ENCODE measurements at places on chromosomes 12 and 14. TPM values are rescaled to one million over a fixed set of nuclear protein-coding genes. Genes with fewer than 3 reads are reported as not detected.

TPPP2 gene
- total RNA-seq: not detected

TMEM63C gene
- 7.9 TPM for total RNA-seq

PTPRB gene
- total RNA-seq: 0.65 TPM

IFI27 gene
- 1.4 TPM for total RNA-seq

LRRC10 gene
- not detected for total RNA-seq

KRT79 gene
- total RNA-seq: 0.10 TPM

ZNF664 gene
- 52.4 TPM for total RNA-seq

SLC6A15 gene
- 4.0 TPM for total RNA-seq

APAF1 gene
- total RNA-seq: 14.0 TPM

PPP4R4 gene
- 0.48 TPM for total RNA-seq

BICD1 gene
- 12.1 TPM for total RNA-seq

SUPT16H gene
- 89.8 TPM for total RNA-seq

AQP5 gene
- not detected for total RNA-seq

CPNE6 gene
- not detected for total RNA-seq

OR10AD1 gene
- total RNA-seq: not detected

ARHGAP9 gene
- 0.60 TPM for total RNA-seq

KRT1 gene
- not detected for total RNA-seq

TCTN2 gene
- total RNA-seq: 12.1 TPM

TUBA1A gene
- total RNA-seq: 195 TPM

LALBA gene
- not detected for total RNA-seq

ARG2 gene
- 1.5 TPM for total RNA-seq

RNASE2 gene
- not detected for total RNA-seq

CDC42BPB gene
- 96.9 TPM for total RNA-seq

TEAD4 gene
- 47.4 TPM for total RNA-seq

FOXG1 gene
- total RNA-seq: 0.19 TPM

RDH11 gene
- 50.5 TPM for total RNA-seq

TMPRSS12 gene
- not detected for total RNA-seq

CNTN1 gene
- total RNA-seq: 51.1 TPM

CISTR gene
- total RNA-seq: not detected

RIPK3 gene
- not detected for total RNA-seq

NKX2-8 gene
- total RNA-seq: 3.4 TPM

AQP2 gene
- not detected for total RNA-seq

PTPN11 gene
- total RNA-seq: 48.5 TPM

RIMBP2 gene
- 0.06 TPM for total RNA-seq

RNASE7 gene
- not detected for total RNA-seq

PRIMA1 gene
- total RNA-seq: 0.45 TPM

TMEM179 gene
- total RNA-seq: 0.32 TPM

ANG gene
- total RNA-seq: 12.2 TPM

IFT43 gene
- total RNA-seq: 41.2 TPM

KCNJ8 gene
- 0.24 TPM for total RNA-seq

ZNF26 gene
- 8.8 TPM for total RNA-seq

CCDC60 gene
- total RNA-seq: not detected

All from A549 treated with AZD2906 at 1 μM for 4 hours (cell line).